Suppressor macrophage (primary cell): ENCODE measurements at places on chromosomes 12 and 14.

DNA sequence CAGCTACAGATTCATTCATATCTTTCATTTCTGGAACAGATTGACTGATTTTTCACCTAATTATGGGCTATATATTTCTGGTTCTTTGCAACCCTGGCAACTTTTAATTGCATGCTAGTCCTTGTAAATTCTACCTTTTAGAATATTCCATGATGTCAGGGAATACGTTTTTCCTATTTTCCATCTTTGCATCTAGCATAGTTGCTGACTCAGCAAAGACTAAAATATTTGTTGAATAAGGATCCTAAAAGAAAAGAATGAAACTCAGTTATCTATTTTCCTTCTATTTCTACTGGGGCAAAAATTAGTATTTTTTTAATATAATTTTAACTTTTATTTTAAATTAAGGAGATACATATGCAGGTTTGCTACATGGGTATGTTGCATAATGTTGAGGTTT is 438.3 kb downstream of the GXYLT1 start:
- no peak for DNase-seq

DNA sequence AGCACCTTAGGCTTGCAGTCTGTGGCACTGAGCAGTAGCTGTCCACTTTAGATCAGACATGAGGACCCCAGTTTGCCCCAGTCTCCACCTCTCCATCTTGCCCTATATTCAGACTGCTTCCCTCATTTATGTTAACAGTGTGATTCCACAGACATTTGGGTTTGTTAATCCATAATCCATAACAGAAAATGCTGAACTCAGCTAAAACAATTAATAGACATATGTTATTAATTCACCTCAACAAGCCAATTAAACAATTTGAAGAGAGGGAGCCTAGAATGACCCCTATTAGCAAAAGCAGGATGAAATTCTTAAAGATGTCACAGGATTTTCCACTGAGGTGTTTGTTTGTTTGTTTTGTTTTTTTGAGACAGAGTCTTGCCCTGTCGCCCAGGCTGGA is 9.1 kb downstream of the CDKL1 start:
- DNase-seq: no peak

DNA sequence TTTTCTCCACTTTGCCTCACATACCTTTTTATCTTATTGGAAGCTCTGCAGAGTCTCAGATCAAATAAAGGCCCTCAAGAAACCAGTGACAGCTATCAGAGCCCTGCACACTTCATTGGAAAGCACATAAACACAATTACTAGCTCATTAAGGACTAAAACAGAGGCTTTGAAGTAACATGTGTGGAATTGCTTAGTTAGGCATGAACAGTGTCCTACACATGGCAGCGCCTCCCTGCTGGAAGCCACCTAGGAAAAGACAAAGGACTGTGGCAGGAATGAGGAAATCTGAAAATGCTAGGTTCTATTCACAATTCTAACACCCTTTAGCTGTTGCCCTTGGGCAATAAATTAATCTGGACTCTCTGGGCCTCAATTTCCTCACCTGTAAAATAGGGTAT is 89.4 kb downstream of the SUDS3 start:
- DNase-seq: no peak

DNA sequence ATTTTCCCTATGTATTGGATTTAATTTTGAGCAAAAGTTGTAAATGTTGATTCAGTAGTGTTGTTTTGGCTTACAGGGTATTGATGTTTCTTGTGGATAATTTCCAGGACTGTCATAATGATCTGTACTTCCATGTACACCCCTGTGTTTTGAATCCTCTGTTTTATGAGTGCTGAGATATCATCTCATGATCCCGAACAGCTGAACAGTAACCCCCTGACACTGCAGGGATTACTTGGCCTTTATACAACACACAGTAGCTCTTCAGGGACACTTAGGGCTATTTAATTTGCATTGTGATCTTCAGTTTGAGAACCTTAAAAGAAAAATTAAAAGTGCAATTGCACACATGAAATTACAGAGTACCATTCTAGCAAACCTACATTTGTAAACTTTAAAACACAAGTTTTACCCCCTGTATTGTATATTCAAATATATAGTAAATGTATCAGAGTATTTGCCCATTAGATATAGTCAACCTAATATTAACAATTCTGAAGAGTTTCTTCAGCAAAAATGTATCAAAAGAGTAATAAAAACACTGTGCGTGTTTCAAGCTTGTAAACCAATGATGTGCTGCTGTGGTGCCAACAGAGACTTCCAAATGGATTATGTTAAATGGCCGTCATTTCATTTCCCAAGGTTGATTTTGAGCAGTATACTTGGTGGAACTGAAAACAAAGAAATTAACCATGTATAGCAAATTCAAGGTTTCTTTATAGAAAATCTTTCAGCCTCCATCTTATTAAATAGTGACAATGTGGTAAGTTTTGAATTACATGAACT is 27.9 kb upstream of the MYF6 start:
- DNase-seq: no peak

GRCh38 chr12:100799770-100800169 is 5.2 kb downstream of the ANO4 start:
- DNase-seq: no peak

- no peak for DNase-seq
Measured at GRCh38 chr14:31692376-31692781, 131.2 kb downstream of the NUBPL start.

GRCh38 chr14:95352481-95352880 is 32.8 kb upstream of the CLMN start:
- DNase-seq: no peak

- no peak for DNase-seq
Measured at GRCh38 chr14:69300601-69301221, 40.8 kb downstream of the GALNT16 start.

GRCh38 chr12:56677680-56678079 is 10.4 kb downstream of the PTGES3 start:
- DNase-seq: no peak

GRCh38 chr12:11732023-11732422 is 82.5 kb downstream of the ETV6 start:
- no peak for DNase-seq

GRCh38 chr12:72472350-72472749 is 200.2 kb downstream of the TRHDE start:
- DNase-seq: peak; percentile 6

DNA sequence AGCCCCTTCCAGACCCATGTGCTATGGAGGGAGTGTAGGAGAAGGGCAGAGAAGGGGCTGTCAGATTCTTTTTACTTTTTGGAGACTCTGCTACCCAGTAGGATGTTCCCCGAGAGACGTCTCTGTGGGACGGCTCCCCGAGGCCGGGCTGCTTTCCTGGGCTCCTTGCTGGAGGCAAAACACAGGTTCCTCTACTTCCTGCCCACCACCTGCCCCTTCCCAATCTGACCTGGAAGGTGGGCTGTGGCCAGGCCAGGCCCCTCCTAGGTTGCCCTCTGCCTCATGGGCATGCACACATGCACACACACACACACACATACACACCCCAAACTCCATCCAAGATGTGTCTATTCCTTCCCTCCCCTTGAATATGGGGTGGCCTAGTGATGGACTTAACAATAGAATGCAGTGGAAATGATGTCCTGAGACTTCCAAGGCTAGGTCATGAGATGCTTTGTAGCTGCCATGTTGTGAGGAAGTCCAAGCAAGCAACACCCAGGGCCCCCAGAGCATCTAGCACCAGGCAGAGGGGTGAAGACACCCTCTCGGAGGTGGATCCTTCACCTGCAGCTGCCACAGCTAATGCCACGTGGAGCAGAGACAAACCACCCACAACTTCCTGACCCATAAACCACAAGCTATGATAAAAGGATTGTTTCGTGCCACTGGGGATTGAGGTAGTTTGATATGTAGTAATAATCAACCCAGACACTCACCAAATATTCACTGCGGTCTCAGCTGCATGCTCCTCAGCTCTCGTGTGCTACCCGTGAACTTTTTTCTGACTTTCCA is 1.6 kb upstream of the ASB2 start:
- no peak for DNase-seq

DNA sequence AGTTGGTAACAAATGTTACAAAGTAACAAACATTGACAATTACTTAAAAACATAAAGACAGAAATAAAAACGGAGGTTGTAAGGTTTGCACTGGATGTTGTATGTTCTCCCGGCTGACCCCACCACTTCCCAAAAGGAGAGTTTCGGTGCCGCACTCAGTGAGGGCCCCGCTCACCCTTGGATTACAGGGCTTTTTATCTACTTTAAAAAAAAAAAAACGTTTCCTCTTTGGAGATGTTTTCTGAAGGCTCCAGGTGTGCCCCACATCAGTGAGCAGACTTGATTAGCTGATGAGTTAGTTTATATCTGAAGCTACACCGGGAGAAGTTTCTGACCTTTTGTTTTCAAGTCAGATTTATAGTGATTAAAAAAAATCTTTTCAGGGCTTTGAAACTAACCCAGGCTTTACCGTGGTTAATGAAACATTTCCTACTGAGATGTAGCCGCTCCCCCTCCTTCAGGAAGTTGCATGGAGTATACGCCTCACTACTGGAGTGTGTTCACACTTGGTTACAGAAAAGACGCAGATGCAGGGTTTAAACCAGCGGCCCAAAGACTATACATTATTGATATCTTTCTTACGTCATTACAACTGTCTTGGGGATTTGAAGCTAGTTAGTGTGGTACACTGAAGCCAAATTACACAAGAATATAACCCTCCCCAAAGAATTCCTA is 38.0 kb upstream of the BCL7A start:
- peak; percentile 48 for DNase-seq

DNA sequence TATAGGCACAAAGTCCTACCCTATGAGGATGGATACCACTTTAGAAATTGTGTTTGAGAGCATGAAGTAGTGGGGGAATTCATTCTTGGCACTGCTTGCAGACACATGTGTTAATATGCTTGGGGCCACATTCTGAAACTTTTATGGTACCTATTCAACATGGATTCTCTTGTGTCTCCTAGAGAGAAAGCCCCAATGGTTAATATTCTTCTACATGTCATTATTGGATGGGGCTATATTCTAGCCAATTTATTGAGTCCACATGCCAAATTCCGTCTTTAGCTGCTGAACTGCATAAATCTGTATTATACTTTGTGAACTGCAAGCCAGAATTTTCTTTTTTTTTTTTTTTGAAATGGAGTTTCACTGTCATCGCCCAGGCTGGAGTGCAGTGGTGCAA is 140.0 kb downstream of the KICS2 start:
- no peak for DNase-seq

GRCh38 chr12:49843876-49844437 is 1.1 kb upstream of the BCDIN3D start:
- DNase-seq: no peak

DNA sequence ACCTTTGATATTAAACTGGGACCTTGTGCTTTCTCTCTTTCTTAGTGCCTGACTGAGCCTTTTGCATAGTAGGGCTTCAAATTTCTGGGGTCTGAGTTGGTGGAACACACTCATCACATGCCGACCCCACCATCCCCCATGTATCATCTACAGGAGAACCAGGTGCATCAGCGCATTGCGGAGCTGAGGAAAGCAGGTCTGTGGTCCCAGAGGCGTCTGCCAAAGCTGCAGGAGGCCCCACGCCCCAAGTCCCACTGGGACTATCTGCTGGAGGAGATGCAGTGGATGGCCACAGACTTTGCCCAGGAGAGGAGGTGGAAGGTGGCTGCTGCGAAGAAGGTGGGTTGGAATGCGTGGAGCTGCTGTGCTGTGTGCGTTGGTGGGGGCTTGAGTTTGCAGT is 37.8 kb downstream of the EP400 start:
- DNase-seq: no peak

- no peak for DNase-seq
Measured at GRCh38 chr12:58504143-58504938, 416.0 kb downstream of the LRIG3 start.

DNA sequence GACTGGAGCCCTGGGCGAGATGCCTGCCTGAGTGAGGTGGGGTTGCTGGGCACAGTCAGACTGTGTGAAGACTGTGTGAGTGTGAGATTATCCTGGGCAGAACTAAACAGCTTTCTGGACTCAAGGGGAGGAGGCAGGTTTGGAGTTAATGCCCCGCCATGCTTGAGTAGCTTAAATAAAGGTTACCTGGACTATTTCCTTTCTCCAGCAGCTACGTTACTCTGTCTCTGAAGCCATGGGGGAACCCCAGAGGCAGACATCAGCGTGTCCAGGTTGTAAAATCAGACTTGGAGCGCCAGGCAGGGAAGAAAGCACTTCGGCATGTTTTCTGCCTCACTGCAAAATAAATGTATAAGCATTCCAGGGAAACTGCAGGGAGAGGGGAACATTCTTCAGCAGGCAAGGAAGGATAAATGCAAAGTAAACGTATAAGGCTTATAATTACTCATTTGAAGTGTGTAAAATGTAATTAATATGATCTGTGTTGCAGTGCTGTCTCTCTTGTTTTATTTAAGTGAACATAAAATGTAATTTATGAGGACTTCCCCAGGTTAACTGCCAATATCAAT is 129.7 kb downstream of the CHST11 start:
- DNase-seq: no peak

DNA sequence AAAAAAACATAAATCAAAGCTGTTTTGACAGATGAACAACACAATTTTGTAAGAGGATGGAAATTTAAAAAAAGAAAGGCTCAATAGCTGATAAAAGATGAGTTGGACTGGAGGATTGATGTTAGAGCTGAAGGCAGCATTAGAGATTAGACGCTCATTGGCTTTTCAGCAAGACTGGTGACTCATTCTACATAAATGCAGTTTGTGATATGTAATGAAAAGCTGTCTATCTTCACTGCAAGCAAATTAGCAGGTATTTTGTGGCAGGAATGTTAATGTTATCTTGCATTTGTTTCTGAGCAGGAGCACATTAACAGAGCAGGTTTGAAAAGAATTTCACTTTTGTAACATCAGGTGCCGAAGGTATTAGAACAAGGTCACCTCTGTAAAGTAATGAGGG is 442.7 kb upstream of the NOVA1 start:
- DNase-seq: no peak

- DNase-seq: peak; percentile 45
Measured at GRCh38 chr14:59454139-59454538, 11.0 kb downstream of the GPR135 start.

DNA sequence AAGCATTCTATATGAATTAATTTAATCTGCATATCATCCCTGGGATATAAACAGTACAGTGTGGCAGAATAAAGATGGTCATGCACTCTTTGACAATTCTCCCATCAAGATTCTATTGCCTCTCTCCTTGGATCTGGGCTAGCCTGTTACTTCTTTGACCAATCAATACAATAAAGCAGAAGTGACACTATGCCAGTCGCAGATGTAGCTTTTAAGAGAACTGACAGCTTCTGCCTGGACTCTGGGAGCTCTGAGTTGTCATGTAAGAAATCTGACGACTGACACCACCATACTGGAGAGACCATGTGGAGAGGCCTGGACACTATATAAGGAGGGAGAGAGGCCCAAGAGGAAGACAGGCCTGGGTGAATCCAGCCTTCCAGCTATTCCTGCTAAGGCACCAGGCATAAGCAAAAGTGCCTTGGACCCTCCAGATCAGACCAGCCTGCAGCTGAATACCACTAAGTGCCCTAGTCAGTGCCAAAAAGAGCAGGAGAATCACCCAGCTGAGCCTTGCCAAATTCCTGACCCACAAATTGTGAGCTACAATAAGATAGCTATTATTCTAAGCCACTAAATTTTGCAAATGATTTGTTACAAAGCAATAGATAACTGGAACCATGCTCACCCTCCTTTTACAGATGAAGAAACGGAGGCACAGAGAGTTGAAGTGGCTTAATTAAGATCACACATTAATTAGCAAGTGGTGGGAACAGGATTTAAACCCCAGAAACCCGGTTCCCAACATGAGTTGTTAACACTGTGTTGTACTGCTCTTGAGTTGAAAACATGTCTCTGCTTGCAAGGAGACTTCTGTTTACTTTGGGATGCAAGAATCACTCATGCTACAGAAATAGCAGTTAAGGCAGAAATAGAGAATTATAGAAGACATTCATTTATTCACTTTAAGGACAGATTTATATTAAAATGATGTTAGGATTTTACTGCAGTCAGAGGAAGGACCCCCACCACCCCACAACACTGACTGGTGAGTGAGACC is 84.6 kb downstream of the RIN3 start:
- peak; percentile 60 for DNase-seq
